ENCODE measurements at places on chromosomes 6 and 20.

GRCh38 chr6:117149324-117149723 is 116.0 kb upstream of the VGLL2 start:
- DNase-seq, result no peak

DNA sequence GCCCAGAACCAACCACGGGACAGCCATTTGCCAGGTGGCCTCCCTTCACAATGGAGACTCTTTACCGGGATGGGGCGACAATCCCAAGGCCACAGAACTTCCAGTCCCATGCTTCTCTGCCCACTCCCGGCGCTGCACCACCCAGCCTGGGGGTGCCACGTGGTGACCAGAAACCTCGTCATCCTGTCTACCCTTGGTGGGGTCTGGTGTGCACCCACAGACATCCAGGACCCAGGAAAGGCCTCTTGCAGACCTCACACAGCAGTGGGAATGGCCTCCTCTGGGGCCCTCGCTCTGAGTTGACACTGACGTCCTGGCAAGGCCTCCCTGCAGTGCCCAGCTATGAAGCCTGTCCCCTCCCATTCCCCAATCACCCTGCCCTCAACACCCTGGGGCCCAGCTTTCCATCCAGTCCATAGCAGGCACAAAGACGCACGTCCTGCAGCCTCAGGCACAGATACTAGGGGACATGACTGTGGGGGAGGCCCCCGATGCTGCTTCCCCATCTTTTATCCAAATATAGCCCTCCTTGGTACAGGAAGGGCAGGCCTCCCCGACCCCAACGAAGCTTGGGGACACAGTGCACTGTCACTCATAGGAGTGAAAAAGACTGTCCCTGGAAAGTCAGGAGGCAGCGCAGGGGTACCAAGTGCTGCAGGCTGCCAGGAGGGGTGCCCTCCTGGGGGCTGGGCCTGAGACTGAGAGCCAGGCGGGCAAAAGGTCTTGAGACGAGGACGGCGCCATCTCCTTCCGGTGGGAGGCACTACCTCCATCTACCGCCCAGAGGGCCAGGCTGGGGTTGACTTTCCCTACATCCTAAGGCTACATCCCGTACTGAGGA is 7.2 kb downstream of the CST7 start:
- no peak for DNase-seq

GRCh38 chr6:47535316-47536225 is 58.0 kb downstream of the CD2AP start:
- no peak for DNase-seq

GRCh38 chr6:44341095-44341890 is 1.2 kb upstream of the SPATS1 start:
- DNase-seq, result no peak

- DNase-seq, result peak; percentile 47
Measured at GRCh38 chr6:53492860-53493634, 51.9 kb downstream of the GCLC start.

DNA sequence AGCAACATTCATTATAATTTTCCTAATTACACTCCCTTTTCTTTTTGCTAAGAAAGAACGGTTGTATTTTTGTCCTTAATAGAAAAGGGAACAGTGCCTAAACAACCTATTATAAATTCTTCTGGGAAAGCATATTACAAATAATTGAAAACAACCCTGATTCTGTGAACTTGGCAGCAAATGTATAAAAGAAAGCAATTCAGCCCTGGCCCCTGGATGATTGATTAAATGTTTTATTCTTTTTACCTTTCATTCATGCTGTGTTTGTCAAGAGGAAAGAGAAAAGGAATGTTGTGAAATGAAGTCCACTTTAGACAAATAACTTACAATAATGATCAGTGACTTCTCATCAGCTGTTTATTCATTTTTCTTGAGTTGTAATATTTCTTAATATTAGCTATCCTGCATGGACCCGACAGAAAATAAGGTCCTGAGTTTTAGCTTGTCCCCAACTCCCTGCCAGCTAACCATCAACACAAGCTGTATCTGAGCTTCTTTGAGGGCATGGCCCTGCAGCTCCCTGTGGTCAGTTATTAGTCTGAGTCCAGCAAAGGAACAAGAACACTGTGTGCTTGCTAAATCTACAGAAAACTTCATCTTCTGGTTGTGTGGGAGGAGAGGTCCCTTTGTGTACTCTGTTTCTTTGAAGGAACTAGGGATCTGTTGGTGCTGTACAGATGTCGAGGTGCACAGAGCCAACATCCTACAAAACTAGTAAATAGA is 248.2 kb downstream of the LAMA2 start:
- DNase-seq, result no peak

DNA sequence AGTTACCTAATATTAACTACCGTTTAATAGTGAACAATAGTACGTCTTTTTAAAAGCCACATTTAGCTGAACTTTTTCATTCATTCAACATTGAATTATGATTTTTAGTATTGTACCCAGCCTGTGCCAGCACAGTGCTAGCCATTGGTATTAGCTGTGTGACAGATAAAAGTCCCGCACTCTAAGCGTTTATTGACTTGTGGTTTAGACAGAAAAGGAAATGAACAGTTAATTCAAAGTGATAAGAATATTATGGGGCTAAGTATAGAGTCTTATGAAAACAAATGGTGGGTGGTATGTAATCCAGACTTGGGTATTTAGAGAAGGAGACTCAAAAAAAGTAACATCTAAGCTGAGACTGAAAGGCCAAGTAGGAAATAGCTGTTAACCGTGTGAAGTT is 202.3 kb downstream of the RPS12 start:
- DNase-seq, result no peak

GRCh38 chr6:48123601-48124000 is 12.6 kb upstream of the PTCHD4 start:
- DNase-seq, result no peak

- no peak for DNase-seq
Measured at GRCh38 chr6:111291336-111292259, 191.4 kb downstream of the REV3L start.

DNA sequence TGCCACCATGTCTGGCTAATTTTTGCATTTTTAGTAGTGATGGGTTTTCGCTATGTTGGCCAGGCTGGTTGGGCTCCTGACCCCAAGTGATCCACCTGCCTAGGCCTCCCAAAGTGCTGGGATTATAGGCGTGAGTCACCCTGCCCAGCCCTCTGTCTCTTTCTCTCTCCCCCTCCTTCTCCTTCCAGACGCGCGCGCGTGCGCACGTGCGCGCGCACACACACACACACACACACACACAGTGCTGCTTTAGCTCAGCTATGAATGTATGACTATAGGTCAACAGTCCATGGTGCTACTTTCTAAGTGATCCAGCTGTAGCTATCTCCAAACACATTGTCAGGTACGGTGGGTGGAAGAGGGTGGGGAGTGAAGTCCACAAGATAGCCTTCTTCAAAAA is 449.5 kb downstream of the PHF3 start:
- no peak for DNase-seq

DNA sequence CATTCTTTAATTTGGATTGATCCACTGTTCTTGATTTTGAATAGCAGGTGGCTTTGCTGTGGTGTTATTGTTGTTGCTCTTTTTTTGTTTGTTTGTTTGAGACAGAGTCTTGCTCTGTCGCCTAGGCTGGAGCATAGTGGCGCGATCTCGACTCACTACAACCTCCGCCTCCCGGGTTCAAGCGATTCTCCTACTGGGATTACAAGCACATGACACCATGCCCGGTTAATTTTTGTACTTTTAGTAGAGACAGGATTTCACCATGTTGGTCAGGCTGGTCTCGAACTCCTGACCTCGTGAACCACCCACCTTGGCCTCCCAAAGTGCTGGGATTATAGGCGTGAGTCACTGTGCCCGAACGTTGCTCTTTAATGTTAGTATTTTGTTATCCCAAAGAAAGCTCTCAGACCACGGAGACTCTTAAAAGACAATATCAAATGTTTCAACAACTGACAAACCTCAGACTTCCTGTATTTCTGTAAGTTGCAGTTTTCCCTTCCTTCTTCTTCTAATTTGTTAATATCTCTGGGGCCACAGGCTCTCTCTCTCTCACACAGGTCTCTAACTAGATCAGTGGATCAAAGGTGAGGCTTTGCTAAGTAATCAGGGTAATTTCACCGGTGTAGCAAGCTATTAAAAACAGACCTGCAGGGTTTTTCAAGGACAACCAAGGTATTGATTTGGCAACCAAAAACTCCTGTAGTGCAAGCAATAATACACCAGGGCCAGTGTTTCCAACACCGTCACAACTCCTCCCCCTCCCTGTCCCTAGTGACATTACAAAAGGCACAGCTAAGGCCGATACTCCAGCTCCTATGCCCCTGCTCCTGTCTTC is 48.8 kb upstream of the ZNF217 start:
- DNase-seq, result peak; percentile 4

GRCh38 chr6:69914015-69914485 is 47.7 kb downstream of the COL19A1 start:
- no peak for DNase-seq

DNA sequence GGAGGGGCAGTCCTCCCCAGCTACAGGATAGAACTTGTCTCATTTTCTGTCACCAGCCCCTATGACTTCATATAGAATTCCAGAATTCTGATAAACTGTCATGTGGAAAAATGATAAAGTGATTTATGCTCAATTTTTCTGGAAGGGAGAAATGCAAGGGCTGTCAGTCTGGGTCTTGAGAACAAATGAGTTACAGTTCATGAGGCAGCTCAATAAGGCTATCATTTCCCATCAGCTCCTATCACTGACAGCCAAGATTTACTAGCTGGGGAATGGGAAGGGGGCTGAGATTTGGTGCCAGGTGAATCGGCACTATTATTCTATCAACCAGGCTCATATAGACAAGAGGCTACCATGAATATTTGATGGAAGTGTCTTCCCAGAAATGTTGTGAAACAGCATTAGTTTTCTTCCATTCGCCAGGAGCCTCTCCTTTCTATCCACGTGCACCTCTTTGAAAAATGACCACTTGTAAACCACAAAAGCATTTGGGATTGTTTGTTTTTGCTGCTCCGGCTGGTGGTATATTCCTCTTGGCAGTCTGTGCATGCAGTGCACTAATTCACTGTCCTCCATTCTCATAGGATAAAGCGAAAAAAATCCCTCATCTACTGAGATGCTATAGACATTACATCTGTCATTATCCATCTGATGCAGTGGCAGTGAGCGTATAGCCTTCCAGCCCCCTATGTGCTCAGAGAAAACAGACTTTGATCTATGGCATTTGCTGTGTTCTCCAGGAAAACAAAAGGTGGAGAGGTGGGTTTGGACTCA is 528.7 kb upstream of the RNF217 start:
- DNase-seq, result peak; percentile 9

DNA sequence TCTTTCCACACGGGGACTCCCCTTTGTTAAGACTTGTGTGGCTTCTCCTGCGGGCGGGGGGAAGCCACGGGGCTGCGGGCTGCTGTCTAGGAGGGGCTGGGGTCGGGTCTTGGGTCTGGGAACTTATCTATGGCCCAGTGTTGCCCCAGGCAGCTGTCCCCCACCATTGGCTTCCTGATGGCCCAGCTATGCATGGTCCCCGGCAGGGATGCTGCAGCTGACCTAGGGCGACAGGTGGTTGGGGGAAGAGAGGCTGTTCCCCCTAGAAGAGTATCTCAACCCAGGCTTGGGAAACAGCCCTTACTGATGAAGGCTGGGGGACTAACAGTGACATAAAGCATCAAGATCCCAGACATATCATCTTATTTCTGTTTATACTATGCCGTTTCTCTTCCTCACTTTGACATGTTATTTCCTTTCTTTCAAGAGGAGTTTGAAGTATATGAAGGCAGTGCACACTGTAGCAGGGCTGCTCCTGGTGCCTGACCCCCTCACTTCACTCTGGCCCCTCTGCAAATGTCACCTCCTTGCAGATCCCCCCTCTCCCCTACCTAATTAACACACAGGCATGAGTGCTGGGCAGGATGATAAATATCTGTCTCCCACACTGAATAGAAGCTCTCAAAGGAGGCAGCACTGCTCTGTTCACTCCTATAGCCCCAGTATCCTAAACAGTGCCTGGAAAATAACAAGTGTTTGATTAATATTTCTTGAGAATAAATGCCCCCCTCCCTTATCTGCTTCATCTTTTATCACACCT is 87.0 kb downstream of the HIVEP2 start:
- no peak for DNase-seq

DNA sequence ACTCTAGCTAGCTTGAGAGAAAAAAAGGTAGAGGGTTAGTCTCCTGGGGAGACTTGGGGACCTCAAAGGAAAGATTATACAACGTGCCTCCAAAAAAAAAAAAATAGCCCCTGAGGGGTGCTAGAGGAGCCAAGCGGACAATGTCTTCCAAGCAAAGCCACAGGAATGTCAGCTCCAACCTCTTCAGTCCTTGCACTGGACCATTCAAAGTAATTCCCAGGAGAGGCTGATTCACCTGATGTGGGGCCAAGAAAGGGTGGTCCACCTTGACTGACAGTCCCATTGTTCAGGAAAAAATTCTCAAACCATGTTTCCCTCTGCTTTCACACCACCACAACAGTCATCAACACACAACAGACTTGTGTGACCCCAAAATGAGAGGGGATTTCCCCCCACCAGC is 30.7 kb downstream of the ASIP start:
- no peak for DNase-seq

DNA sequence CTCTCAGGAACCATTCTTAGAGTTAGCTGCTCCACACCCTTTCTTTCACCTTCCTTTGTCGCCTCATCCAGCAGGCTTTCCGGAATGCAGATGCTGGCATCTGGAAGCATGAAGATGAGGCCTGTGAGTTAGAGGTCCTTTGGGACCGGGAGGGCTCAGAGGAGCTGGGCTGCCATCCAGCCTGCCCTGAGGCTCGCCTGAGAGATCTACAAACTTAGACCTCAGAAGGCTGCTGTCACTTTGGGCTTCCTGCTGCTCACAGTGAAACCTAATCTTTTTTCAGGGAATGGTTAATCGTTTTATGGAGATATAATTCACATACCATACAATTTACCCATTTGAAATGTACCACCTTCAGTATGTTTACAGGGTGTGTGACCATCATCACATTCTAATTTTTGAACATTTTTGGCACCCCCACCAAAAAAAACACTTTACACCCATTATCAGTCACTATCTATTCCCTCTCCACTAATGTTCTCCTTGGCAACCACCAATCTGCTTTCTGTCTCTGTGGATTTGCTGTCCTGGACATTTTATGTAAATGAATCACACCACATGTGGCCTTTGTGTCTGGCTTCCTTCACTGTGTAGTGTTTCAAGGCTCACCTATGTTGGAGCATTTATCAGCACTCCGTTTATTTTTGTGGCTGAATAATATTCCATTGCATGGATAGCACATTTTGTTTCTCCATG is 20.0 kb upstream of the MPC1 start:
- no peak for DNase-seq

DNA sequence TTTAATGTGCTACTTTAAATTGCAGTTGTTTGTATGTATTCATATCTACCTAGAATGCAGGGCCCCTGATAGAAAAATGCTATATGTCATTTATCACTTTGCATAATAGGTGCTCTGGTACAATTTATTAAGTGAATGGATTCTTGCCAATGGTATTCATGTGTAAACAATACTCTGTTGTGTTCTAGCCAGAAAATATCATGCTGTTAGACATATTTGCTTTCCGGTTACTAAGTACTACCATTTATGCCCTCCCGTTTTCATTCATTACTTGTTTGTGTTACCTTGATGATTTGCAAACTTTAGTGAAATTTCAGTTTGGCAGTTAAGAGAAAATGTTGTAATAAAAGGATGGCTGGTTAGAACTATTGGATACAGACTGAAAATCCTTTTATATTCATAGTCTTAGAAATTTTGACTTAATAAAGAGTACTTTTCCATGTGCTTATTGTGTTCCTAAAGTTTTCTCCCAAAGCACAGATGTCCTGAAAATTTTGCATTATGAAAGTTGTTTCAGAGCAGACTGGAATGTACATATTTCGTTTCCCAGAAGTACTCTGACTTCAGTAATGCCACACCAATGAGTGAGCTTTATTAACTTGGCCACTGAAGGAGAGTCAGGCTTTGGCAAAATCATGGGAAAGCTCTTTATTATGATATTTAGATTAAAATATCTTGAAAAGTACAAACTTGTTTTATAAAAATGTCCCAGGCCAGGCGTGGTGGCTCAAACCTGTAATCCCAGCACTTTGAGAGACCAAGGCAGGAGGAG is 31.5 kb downstream of the RPF2 start:
- peak; percentile 44 for DNase-seq

Measured in NCI-H2081 (cell line).